Muscle of arm (tissue), 14 donors: ENCODE measurements at places on chromosomes 6 and 20.

GRCh38 chr6:18276610-18277236, 12.4 kb upstream of the DEK start:
- DNase-seq, result no peak

DNA sequence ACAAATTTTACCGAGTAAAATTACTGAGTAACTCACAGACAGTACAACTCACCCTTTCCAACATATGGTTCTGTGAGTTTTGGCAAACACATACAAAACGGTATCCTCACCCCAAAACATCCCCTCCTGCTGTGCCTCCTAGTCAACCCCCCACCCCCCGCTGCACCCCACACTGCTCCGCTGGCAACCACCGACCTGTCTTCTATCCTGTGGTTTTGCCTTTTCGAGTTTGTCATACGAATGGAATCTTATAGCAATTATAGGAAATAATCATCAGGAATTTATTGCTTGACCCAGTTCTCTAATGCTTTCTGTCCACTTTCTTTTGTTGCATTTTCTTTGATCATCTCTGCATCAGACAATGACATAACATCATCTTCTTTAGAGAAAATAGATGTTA, 312.3 kb downstream of the KIF16B start:
- no peak for DNase-seq

- no peak for DNase-seq
These were observed 69.6 kb downstream of the ZNF292 start for GRCh38 chr6:87224971-87225370.

- no peak for DNase-seq
These were observed 209.9 kb downstream of the PTPRK start for GRCh38 chr6:128310451-128310850.

- DNase-seq, result peak; percentile 28
These were observed 12.0 kb upstream of the TRMT11 start for GRCh38 chr6:125974214-125974866.

DNA sequence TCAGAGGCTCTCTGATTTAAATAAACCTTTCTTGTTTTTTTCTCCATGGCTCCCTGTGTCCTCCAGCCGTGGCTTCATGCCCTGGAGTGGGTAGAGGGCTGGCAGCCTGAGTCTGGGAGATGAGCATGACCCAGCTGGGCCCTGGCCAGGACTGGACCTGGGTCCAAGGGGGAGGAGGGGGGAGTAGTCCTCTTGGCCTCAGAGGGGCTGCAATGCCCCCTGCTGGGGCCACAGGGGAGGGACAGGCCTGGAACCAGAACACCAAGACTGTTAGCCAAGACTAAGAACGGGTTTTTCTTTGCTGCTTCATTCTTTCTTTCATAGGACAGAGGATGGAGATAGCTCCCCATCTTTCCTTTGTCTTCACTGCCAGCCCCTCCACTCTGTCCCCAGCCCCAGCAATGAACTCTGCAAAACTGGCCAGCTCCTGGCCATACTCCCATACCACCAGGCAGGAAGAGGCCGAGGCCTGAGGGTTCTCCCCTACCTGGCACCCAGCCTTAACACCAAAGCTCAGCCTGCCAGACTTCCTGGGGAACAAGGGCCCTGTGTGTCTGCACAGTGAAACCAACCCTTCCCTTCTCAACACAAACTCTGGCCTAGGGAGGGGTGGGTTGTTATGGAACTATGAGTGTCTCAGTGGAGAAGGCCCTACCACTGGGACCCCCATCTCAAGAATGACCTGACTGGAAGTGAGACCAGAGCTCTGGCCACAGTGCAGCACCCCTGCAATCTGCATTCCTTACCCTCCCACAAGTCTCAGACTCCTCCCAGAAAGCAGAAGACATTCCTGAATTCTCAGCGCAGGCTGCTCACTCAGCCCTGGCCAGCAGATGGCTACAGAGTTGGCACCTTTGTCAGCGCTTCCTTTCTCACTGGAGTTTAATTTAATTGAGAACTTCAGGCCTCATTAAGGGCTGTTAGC, 11.0 kb downstream of the SLC29A1 start:
- peak; percentile 68 for DNase-seq

- DNase-seq, result no peak
These were observed 388.2 kb downstream of the CDH4 start for GRCh38 chr20:61640131-61640870.

DNA sequence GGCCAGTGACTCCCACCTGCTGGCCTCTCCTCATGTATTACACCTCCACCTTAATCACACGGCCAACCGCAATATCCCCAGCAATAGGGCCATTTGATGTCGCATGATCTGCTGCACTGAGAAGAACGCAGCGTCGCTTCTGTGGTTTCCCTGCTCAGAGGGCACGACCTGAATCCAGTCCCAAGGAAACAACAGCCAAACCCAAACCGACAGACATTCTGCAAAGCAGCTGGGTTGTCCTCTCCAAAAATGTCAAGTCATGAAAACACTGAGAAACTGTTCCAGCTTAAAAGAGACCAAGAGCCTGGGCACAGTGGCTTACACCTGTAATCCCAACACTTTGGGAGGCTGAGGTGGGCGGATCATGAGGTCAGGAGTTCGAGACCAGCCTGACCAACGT, 7.5 kb upstream of the BPI start:
- no peak for DNase-seq

DNA sequence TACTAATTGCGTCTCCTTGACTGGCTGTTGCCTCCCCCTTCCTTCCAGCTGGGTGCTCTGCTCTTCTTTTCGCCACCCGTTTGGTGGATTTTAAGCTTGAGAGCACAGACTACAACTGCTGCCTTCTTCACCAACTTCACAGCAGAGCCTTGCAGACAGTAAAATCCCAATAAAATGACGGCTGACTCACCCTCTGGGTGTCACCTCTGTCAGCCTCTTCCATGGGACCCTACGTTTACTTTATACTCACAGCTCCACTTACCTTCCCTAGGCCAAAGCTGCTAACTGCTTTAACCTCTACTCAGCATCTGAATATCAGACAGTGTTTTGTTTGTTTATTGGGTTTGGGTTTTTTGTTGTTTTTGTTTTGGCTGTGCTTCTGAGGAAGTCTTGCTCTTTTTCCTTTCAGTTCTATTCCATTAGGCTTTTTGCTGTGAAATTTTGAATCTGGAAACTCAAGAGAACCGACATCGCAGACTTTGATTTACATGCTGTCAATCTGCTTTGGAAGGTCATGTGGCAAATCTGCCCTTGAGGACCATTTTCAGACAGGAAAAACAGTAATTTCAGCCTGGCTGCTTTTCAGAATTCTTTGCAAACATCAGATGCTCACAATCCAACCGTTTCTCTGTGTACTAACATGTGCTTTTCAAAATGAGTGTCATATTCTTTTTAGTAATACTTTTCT, 2.4 kb downstream of the AGPAT4 start:
- no peak for DNase-seq

DNA sequence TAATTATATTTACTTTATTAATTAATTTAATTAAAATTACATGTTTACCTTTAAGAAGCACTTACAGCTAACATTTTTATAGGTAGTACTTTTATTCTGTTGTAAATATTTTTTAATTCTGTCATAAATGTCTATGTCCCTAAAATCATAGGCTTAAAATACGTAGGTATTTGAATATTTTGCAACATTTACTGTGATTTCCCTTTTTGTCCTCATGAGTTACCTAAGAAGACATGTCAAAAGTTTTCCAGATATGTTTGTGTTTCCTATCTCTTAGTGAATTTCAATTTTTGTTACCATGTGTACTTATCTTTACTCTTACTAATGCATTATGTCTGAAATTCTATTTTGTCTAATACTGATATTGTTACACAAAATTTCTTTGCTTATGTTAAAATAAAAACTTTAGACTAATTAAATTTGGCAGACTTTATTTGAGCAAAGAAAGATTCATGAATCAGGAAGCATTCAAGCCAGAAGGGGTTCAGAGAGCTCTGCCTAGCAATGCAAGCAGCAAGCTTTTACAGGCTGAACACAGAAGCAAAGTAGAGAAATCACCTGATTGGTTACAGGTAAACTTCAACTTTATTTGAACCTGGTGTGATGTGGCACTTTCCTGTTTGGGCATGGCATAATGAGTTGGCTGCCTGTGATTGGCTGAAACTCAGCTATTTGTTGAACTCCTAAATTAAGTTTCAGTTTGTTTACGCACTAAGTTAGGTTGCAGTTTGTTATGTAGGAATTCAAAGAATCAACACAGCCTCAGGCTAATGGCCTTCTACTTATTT, 123.2 kb upstream of the TMEM170B start:
- DNase-seq, result no peak

DNA sequence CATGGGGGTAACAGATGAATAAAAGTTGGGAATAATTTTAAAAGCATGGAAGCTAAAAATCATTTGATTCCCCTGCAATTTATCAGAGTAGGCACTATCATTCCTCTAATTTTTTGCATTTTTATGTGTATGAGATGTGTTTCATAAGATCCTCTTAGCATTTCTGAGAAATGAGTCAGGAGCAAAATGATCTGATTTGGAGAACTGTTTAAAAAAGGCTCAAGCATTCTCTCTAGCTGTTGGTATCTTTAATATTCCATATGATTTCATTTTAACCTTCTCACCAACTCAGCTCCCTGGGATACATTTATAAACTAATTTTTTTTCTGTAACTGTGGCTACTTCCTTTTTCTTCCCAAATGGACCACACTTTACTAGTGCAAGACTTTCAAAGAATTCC, 60.9 kb downstream of the MCHR2 start:
- no peak for DNase-seq

- no peak for DNase-seq
These were observed 1024.0 kb downstream of the GRIK2 start for GRCh38 chr6:102417368-102417998.

DNA sequence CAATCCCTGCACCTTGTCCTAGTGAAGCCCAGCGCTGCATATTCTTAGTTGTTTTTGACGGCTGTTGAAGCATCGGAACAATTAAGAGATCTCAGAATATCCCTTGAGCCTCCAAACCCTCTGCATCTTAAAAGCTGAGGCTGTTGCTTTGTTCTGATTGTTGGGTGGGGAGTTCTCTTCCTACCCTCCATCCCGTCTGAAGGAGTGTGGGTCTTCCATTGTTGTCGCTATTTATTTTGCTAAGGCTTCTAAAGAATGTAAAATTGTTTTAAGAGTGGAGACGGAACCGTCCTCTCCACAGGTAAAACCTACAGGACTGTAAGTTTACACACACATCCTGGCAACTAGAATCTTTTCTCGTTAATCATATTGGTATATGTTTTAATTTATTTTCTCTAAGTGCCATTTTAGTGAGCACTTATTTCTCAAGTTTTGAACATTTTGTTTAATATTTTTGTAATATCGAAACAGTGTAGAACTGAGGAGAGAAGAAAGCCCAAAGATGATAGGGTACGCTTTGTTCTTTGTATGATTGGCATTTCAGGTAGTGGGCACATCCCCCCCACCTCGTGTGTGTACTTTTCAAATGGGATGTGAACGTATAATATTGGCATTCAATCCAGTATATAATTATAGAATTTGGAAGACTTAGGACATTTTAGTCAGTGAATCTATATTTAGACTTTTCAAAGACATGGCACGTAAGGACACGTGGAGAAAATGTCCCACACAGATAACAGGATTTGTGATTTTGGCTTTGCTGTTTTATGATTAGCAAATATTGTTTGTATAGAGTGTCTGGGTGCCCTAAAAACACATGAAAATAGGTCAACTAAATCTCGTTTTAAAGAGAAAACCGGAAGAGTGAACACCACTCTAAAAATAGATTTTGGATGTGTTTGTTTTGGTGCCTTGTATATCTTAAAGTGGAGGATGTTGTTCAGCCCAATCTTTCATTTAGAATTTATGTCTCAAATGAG, 1.3 kb downstream of the RNF146 start:
- DNase-seq, result peak; percentile 31

- DNase-seq, result no peak
These were observed 206.0 kb downstream of the ERMARD start for GRCh38 chr6:169957351-169957963.

GRCh38 chr20:20546402-20546801, 166.0 kb downstream of the RALGAPA2 start:
- no peak for DNase-seq
